Endodermal cell (in vitro differentiated cells): ENCODE measurements at places on chromosomes 5 and 9. TPM values are rescaled to one million over a fixed set of nuclear protein-coding genes. Genes with fewer than 3 reads are reported as not detected.

DNA sequence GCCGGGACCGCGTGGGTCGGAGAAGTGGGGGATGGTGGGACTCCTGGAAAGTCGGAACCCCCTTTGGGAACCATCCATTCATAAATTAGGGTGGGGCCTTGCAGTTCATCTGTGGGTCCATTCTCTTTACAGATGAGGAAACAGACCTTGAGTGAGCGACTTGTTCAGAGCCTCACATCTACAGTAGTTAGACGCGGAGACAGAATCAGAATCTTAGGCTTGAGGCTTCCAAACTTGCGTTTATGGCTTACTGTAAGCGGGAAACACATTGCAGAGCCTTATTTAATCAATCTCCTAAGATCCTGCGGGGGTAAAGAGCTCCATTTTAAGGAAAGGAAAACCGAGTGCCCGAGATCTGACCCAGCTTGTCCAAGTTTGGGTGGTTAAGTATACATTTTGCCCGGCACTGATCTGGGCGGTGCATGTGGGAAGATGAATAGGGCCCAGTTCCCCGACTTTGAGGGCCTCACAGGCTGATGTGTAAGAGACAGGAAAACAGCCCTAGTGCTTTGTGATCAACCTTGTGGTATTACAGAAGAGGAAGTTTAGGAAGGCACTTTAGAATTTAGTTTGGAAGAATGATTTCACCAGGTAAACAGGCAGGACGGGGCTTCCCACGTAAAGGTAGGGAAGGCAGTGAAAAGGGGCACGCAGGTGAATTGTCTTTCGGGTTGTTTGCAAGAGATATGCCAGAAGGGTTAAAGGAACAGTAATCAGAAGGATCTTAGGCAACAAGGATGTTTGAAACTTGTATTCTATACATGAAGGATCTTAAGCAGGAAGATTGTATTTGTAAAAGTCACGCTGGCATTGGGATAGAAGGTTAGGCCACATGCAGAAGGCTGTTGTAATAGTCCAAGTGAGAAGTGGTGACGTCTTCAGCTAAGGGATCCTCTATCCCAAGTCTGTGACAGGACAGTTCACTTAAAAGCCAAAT is 744 bp downstream of the TARS1 start:
- H3K4me1 ChIP-seq = no peaks in the 10 kb centered on the region
- H3K27ac ChIP-seq = peak overlapping the region; percentile 97
- DNase-seq = peak; percentile 65

DNA sequence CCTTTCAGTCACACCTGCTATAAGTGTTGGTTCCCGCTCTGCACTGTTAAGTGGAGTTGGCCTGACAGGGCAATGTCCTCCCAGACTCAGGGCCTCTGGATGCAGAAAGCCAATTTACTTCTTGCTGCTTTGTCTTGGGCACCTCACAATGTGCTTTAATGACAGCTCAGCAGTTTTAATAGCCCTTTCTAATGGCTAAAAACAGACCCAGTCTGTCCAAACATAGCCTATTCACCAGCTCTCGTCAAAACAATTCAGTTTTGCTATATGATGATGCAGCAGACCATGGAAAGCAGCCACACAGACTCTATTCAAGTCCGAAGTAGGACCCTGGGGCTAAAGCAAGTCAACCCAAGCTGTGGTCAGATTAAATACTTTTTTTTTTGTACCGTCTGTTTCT is 529.1 kb upstream of the SEMA6A start:
- H3K27me3 ChIP-seq = no peaks in the 10 kb centered on the region
- no peaks in the 10 kb centered on the region for H3K4me1 ChIP-seq
- no peak overlapping the region for H3K4me3 ChIP-seq
- H3K36me3 ChIP-seq = no peaks in the 10 kb centered on the region
- H3K27ac ChIP-seq = peak overlapping the region; percentile 93

- H3K27ac ChIP-seq = no peak overlapping the region
- no peaks in the 10 kb centered on the region for H3K27me3 ChIP-seq
- no peak overlapping the region for H3K4me3 ChIP-seq
- H3K4me1 ChIP-seq = no peaks in the 10 kb centered on the region
- no peaks in the 10 kb centered on the region for H3K36me3 ChIP-seq
Observed at GRCh38 chr9:123450098-123450770, 94.2 kb downstream of the CRB2 start.

- DNase-seq = no peak
- no peaks in the 10 kb centered on the region for H3K4me1 ChIP-seq
- H3K27me3 ChIP-seq = no peaks in the 10 kb centered on the region
- H3K36me3 ChIP-seq = no peaks in the 10 kb centered on the region
- H3K4me3 ChIP-seq = no peak overlapping the region
Observed at GRCh38 chr5:132446621-132447020, 44.0 kb downstream of the IRF1 start.

DNA sequence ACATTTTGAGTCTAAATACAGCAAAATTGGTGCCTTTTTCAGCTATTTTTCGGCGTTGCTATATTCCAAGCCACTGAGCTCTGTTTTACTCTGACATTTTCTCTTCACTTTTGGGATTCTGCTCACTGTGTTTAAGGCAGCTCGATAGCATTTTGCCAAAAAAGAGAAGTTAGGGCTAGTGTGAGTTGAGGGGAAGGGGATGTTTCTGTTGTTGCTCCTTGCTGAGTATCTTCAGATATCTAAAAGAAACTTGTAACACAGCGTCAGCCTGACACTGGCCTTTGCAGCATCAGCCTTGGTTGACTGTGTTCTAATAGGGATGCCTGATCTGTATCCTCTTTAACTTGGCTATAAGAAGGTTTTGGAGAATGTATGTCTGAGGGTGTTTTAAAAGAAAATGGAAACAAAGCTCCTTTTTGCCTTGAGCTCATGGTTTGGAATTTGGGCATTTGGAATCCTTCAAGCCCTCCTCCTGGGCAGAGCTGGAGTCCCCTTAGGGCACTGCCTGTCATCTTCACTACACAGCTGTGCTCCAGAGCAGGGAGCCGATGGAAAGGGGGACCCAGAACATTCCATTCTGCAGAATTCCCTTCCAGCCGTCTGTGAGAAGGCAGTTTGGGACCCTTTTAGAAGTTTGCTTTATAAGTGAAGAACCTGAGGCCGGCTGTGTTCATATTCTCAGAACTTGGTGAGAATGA is 63.0 kb downstream of the EXOSC2 start:
- no peaks in the 10 kb centered on the region for H3K27me3 ChIP-seq
- no peaks in the 10 kb centered on the region for H3K36me3 ChIP-seq
- H3K4me3 ChIP-seq = no peak overlapping the region
- H3K4me1 ChIP-seq = no peaks in the 10 kb centered on the region
- peak overlapping the region; percentile 40 for H3K27ac ChIP-seq

DNA sequence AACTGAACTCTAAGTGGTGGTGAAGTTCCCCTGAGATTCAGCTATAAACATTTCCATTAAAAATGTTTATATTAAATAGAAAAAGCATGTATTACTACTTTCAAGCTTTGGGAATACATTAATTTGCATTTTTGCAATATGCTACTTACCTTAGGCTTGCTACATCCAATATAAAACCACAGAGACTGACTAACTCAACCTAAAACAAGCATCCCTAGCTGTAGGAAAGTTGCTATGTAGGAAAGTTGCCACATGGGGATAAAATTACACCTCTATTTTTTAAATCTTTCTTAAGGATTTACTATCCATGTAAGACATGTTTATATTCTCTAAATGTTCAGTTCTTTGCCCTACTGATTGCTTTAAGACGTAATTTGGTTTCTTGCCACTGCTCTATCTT is 12.8 kb downstream of the SCAMP1 start:
- no peak overlapping the region for H3K27ac ChIP-seq
- no peak for DNase-seq
- H3K4me3 ChIP-seq = no peak overlapping the region
- peaks cover 5% of the 10 kb centered on the region for H3K36me3 ChIP-seq
- no peaks in the 10 kb centered on the region for H3K27me3 ChIP-seq

GRCh38 chr5:119792161-119792799 is 162.9 kb downstream of the FAM170A start:
- no peaks in the 10 kb centered on the region for H3K36me3 ChIP-seq
- no peaks in the 10 kb centered on the region for H3K27me3 ChIP-seq
- peaks cover 3% of the 10 kb centered on the region for H3K4me1 ChIP-seq

GRCh38 chr5:156534906-156535485 is 208.0 kb downstream of the SGCD start:
- H3K4me3 ChIP-seq = no peak overlapping the region
- no peaks in the 10 kb centered on the region for H3K27me3 ChIP-seq
- H3K4me1 ChIP-seq = no peaks in the 10 kb centered on the region

- no peaks in the 10 kb centered on the region for H3K4me1 ChIP-seq
- H3K27me3 ChIP-seq = no peaks in the 10 kb centered on the region
- H3K27ac ChIP-seq = no peak overlapping the region
- DNase-seq = no peak
Observed at GRCh38 chr5:111672099-111672498, 84.9 kb downstream of the NREP start.

- H3K27ac ChIP-seq = no peak overlapping the region
- no peak for DNase-seq
- no peaks in the 10 kb centered on the region for H3K27me3 ChIP-seq
- peak overlapping the region; percentile 96 for H3K4me3 ChIP-seq
Observed at GRCh38 chr5:142320851-142321560, 3.8 kb downstream of the SPRY4 start.

DNA sequence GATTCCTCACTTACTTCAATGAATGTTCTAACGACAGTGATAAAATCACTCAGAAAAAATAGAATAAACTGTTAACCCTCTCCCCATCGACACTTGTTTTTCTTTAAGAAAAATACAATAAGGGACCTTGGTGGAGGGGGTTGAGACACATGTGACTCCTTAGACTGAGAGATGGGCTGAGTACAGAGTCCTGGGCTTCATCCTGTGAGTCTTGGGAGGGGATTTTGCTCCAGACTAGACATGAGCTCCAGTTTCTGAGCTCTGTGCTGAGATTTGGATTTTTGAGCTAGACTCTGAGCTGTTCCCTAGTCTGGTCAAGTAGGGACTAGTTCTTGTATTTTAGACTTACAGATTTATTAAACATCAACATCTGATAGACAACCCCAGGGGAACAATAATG is 241.5 kb upstream of the MVB12B start:
- H3K27ac ChIP-seq = no peak overlapping the region
- no peak overlapping the region for H3K4me3 ChIP-seq
- peaks cover 16% of the 10 kb centered on the region for H3K27me3 ChIP-seq
- no peaks in the 10 kb centered on the region for H3K4me1 ChIP-seq
- DNase-seq = no peak

- no peaks in the 10 kb centered on the region for H3K4me1 ChIP-seq
- H3K27me3 ChIP-seq = no peaks in the 10 kb centered on the region
- DNase-seq = no peak
- H3K36me3 ChIP-seq = peaks cover 9% of the 10 kb centered on the region
- H3K27ac ChIP-seq = no peak overlapping the region
- no peak overlapping the region for H3K4me3 ChIP-seq
Observed at GRCh38 chr9:96646081-96646991, 8.8 kb downstream of the PRXL2C start.

GRCh38 chr9:120481846-120482245 is 98.1 kb downstream of the CDK5RAP2 start:
- H3K4me3 ChIP-seq = no peak overlapping the region
- no peaks in the 10 kb centered on the region for H3K27me3 ChIP-seq
- DNase-seq = no peak
- no peaks in the 10 kb centered on the region for H3K4me1 ChIP-seq
- peaks cover 43% of the 10 kb centered on the region for H3K36me3 ChIP-seq
- no peak overlapping the region for H3K27ac ChIP-seq

DNA sequence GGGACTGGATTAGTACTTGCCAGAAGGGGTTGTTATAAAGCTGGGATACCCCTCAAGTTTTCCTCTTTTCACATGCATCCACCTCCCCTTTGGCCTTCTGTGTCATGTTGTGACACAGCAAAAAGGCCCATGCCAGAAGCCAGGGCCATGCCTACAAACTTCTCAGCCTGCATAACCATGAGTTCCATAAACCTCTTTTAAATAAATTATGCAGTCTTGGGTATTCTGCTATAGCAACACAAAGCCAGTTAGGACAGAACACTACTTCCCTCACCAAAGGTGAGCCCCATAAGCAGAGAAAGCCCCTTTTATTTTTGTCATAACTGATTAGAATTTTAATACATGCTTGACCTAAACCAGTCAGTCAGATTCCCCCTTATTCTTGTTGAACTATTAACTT is 801.3 kb downstream of the DNAH5 start:
- H3K36me3 ChIP-seq = no peaks in the 10 kb centered on the region
- no peak overlapping the region for H3K27ac ChIP-seq
- no peak overlapping the region for H3K4me3 ChIP-seq
- no peak for DNase-seq

- H3K27ac ChIP-seq = no peak overlapping the region
- no peaks in the 10 kb centered on the region for H3K36me3 ChIP-seq
- peaks cover 17% of the 10 kb centered on the region for H3K4me1 ChIP-seq
- no peaks in the 10 kb centered on the region for H3K27me3 ChIP-seq
- no peak for DNase-seq
- H3K4me3 ChIP-seq = no peak overlapping the region
Observed at GRCh38 chr5:149801307-149801990, 71.3 kb downstream of the PPARGC1B start.

GRCh38 chr5:19676895-19677294 is 311.1 kb downstream of the CDH18 start:
- no peaks in the 10 kb centered on the region for H3K27me3 ChIP-seq
- no peak overlapping the region for H3K27ac ChIP-seq
- DNase-seq = no peak
- no peak overlapping the region for H3K4me3 ChIP-seq
- H3K36me3 ChIP-seq = no peaks in the 10 kb centered on the region

GRCh38 chr9:86097510-86098224 is 1.7 kb downstream of the GOLM1 start:
- peak overlapping the region; percentile 87 for H3K4me3 ChIP-seq
- H3K27ac ChIP-seq = no peak overlapping the region
- H3K36me3 ChIP-seq = no peaks in the 10 kb centered on the region
- no peak for DNase-seq
- peaks cover 13% of the 10 kb centered on the region for H3K27me3 ChIP-seq

GRCh38 chr5:149581931-149582768 is 852 bp downstream of the ARHGEF37 start:
- peak; percentile 74 for DNase-seq
- H3K4me3 ChIP-seq = peak overlapping the region; percentile 74
- peak overlapping the region; percentile 44 for H3K27ac ChIP-seq

DNA sequence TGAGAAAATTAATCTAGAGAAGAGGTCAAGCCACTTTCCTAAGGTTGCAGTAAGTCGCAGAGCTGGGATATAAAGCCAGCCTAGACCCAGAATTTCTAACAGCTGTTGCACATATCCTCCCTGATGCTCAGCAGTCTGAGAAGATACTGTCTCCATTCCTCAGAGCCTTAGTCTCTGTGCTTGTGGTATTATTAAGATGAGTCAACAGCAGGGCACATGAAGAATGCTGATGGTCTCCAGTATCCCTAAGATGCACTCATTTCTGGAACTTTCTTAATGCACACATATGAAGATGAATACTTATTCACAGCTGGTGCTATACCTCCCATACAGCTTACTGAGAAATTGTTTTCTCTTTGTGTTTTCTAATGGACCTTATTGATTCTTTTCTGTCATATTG is 32.5 kb downstream of the SGCD start:
- H3K36me3 ChIP-seq = no peaks in the 10 kb centered on the region
- DNase-seq = no peak
- no peak overlapping the region for H3K4me3 ChIP-seq
- H3K27ac ChIP-seq = no peak overlapping the region

Gene FBXW5
- total RNA-seq = 76.1 and 76.5 TPM in 2 replicates

Gene NDUFAF2
- 17.8 to 23.9 TPM (median 23.0 TPM) in 3 replicates for total RNA-seq

Gene ZNF462
- 88.4 and 91.5 TPM in 2 replicates for total RNA-seq

Gene FGD3
- total RNA-seq = 0.33 to 1.4 TPM (median 0.40 TPM) in 3 replicates

Gene NINJ1
- total RNA-seq = 26.5 to 32.0 TPM (median 31.6 TPM) in 3 replicates

Gene OR1Q1
- not detected in 2 replicates for total RNA-seq

Gene APBA1
- total RNA-seq = 0.38 to 0.51 TPM (median 0.38 TPM) in 3 replicates

Gene KIF20A
- total RNA-seq = 49.5 to 75.3 TPM (median 74.6 TPM) in 3 replicates

Gene MOB3B
- total RNA-seq = 1.6 to 6.2 TPM (median 5.9 TPM) in 3 replicates

Gene ENC1
- total RNA-seq = 59.9 to 64.7 TPM (median 64.2 TPM) in 3 replicates

Gene FABP6
- 0.37 and 0.63 TPM in 2 replicates for total RNA-seq
